ENCODE measurements at places on chromosomes 7 and 10.
A peak's percentile ranks its signal among the peaks of the same experiment; 100 is the strongest.

GRCh38 chr7:69827558-69827957, 229.3 kb downstream of the AUTS2 start:
- no peaks in the 10 kb centered on the region for H3K27me3 ChIP-seq
- no peaks in the 10 kb centered on the region for H3K36me3 ChIP-seq
- H3K4me3 ChIP-seq = no peak overlapping the region

DNA sequence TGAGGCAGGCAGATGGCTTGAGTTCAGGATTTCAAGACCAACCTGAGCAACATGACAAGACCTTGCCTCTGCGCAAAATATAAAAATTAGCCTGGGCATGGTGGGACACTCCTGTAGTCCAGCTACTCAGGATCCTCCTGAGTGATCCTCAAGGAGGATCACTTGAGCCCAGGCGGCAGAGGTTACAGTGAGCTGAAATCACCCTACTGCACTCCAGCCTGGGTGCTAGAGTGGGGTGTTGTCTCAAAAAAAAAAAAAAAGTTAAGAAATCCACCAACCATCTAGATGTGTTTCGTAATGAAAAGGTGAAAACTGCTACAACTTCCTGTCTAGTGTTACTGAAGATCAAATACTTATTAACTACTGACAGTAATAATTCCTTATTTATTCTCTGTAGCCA, 8.1 kb downstream of the GLCCI1 start:
- DNase-seq = no peak
- H3K27ac ChIP-seq = no peak overlapping the region
- no peak overlapping the region for H3K4me3 ChIP-seq
- H3K27me3 ChIP-seq = no peaks in the 10 kb centered on the region

DNA sequence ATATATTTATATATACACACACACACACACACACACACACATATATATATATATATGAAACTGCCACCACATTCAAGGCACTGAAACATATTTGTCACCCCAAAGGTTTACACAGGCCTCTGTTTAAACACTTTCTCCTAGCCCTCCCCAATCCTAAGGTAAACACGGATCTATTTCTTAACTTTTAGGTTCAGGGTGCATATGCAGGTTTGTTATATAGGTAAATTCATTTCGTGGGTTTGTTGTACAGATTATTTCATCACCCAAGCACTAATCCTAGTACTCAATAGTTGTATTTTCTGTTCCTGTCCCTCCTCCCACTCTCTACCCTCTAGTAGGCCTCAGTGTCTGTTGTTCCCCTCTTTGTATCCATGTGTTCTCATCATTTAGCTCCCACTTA, 305.0 kb downstream of the GPR37 start:
- no peaks in the 10 kb centered on the region for H3K36me3 ChIP-seq
- H3K27ac ChIP-seq = no peak overlapping the region
- H3K4me3 ChIP-seq = no peak overlapping the region

- no peak for DNase-seq
- H3K36me3 ChIP-seq = no peaks in the 10 kb centered on the region
Measured at GRCh38 chr7:3191548-3191947, 109.5 kb upstream of the SDK1 start.

- no peak overlapping the region for H3K4me3 ChIP-seq
- no peaks in the 10 kb centered on the region for H3K27me3 ChIP-seq
- DNase-seq = no peak
- H3K36me3 ChIP-seq = no peaks in the 10 kb centered on the region
- no peak overlapping the region for H3K27ac ChIP-seq
Measured at GRCh38 chr10:31100115-31100601, 68.5 kb upstream of the ZNF438 start.

GRCh38 chr7:37068038-37068437, 343.7 kb upstream of the AOAH start:
- no peak overlapping the region for H3K4me3 ChIP-seq
- no peak overlapping the region for H3K27ac ChIP-seq
- no peak for DNase-seq

DNA sequence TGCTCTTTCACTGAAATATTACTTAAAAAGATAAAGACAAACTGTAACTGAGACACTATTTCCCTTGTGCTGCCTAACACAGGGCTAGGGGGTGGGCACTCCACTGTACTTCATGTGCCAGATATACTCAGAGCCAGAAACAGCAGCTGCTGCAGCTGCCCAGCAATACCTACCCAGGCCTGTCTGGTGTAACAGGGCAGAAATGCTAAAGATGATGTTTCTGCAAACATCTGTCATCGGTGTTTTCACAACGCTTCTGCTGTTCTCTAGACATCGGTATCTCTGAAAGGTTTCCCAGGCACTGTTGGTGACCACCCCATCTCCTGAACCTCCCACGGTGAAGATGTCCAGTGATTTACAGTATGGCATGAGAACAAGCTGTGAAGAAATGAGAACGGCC, 42.7 kb downstream of the LAMB1 start:
- DNase-seq = no peak
- no peaks in the 10 kb centered on the region for H3K27me3 ChIP-seq
- peak overlapping the region; percentile 35 for H3K27ac ChIP-seq
- no peaks in the 10 kb centered on the region for H3K4me1 ChIP-seq
- no peak overlapping the region for H3K4me3 ChIP-seq
- peaks cover 26% of the 10 kb centered on the region for H3K36me3 ChIP-seq

DNA sequence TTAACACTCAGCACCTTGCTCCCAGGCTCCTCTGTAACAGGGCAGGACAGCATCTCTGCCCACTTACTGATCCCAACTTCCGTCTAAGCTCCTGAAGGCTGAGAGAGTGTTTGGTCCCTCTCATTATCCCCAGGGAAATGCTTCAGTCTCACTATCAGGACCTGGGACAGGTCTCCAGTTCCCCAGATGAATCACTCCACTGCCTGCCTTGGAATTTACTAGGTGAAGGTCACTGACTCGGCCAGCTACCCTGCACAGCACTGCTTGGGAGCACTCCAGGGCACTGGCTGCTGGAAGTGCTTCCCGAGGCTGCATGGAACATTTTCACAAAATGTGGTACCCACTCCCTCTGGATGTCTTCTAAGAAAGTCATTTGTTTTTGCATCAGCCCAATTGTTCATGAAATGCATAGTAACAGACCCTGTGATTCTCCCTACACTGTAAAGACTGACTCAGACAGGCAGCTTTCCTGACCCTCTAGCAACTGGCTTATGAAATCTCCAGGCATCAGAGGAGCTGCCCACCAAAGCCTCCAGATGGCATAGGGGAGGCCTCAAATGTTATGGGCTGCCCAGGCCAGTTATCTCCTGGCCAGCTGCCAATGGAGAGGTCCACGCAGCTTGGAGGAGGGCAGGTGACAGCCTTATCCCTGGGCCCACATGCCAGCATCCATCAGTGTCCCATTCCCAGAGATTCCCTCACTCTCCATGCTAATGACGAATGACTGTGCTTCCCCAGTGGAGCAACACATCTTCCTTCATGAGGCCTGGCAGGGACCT, 89.1 kb downstream of the GFRA1 start:
- DNase-seq = no peak
- H3K27ac ChIP-seq = no peak overlapping the region
- no peaks in the 10 kb centered on the region for H3K36me3 ChIP-seq
- H3K27me3 ChIP-seq = no peaks in the 10 kb centered on the region
